ENCODE measurements at places on chromosomes 1 and 21.

DNA sequence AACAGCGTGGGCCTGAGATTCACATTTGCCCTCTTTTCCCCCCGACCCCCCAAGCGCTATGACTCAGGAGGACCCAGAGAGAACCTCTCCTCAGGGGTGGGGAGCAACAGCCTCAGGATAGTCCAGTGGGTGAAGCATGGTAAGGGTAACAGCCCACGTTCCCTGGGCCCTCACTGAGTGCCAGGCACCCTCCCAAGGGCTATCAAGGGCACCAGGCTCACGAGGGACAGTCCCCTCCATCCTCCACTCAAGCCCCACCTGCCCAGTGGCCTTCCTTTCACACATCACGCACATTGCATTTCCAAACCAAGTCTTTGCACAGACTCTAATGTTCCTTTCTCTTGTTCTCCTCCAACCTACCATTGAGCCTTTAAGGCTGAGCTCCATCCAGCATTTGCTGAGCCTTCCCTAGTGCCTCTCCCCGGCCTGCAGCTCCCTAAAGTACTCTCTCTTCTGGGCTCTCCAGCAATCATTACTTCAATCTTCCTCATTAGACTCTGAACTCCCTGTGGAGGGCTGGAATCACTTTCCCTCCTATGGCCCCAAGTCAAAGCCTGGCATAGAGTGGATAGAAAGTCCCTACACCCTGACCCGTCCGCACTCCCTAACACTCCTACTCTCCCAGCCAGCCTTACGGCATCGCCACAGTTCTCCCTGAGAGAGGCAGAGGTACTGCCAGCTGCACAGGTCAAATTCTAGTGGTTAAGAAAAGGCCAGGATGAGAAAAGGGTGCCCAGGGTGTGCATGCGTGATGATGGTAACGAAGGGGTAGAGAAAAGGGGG lies 1.0 kb downstream of the AKR7A2 start:
- DNase-seq, result no peak

DNA sequence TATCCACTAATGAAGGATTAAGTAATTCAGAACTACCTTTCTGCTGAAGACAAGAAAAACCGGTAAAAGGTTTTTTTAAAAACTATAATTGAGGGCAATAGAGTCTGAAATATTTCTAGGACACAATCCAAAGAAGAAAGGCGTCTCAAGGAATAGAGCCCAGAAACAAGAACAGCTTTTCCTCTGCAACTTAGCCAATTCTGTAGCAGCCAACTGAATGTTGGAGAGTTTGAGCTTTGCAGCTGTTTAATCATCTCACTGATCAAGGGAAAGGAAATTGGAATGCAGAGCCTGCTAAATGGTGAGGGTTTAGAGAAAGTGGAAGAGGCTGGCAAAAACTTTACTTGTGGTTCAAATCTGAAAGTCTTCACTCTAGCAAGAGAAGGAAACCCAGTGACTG lies 818.9 kb downstream of the KCNT2 start:
- no peak for DNase-seq

DNA sequence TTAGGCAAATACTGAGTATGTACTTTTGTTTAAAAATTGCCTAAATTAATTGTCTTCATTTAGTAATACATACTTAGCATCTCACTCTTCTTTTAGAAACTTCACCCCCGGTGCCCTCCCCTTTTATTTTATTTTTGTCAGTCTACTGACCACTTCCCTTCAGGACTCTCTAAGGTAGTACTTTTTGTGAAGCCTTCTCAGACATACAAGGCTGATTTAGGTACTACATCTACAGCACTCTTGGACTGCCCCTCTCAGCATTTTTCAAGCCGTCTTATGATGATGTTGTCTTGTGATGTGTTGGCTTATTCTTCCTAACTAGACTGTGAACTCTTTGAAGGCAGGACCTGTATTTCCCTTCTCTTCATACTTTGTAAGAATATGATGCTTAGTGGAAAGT lies 24.7 kb downstream of the RPS6KC1 start:
- DNase-seq, result no peak

- no peak for DNase-seq
Observed at GRCh38 chr1:244065960-244066388, 14.9 kb downstream of the ZBTB18 start.

DNA sequence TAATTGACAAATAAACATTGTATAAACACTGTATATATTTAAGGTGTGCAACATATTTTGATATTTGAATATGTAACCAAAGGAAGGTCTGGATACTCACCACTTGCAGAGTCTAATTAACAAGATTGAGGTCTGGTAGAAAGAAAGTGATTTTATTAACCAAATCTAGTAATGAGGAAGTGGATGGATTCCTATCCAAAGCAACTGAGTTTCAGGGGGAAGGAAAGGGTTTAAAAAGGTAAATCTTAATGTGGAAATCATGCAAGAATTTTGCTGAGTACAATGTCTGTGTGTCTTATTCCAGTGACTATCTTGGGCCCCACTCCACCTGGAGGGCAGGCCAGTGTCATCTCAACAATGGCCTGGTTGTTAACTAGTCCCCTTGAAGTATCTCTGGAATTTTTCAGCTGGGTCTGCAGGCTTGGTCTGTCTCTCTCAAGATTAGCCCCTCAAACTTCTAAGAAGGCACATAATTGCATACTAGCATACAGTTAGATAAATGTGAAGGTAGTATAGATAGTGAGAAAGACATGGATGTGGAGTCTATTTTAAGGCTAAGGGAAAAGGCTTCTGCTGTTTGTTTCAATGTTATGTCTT lies 262.7 kb upstream of the RGS18 start:
- DNase-seq, result no peak

- no peak for DNase-seq
Observed at GRCh38 chr1:53094533-53094919, 32.5 kb downstream of the PODN start.

DNA sequence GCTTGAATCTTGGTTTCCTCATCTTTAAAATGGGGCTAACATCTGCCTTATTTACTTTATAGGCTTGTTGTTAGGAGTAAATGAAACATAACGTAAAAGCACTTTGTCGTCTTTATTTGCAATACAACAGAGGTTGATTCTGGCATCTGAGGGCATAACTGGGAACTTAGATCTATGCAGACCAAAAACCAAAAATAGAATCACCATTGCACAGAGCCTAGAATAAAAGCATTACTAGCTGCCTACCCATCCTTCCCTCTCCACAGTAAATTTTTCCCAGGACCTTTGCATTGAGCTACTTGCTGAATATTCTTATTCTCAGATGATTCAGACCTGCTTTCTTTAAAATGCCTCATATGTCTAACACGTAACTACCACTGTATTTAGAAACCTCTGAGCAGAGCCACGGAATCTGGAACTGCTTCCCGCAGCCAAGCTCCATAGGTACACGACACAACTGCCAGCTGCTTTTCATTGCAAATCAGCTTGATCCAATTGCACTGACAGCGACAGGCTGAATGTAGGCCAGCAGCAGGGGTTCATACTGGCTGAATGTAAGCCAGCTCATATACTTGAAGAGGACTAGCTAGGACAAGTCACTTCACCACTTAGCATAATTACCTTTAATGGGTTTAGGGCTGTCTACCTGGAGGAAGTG lies 33.2 kb upstream of the SERBP1 start:
- no peak for DNase-seq

DNA sequence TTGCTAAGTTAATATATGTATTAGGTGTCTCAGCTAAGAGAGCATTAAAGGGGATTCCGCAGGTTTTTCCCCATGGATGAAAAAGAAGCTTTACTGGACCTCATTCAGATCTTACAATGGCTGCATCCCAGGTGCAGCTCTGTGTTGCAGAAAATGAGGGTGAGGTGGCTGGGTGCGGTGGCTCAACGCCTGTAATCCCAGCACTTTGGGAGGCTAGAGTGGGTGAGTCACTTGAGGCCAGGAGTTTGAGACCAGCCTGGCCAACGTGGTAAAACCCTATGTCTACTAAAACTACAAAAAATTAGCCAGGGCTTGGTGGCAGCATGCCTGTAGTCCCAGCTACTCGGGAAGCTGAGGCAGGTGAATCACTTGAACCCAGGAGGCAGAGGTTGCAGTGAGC lies 58.5 kb upstream of the MORC3 start:
- no peak for DNase-seq

- DNase-seq, result peak; percentile 89
Observed at GRCh38 chr1:45750298-45751038, at the start of gene IPP. Gene IPP, minus strand, starts transcription at chr1:45750653. Its CDS starts 4,242 bp downstream, at chr1:45746411.

GRCh38 chr1:18895317-18895716 lies 7.0 kb downstream of the ALDH4A1 start:
- DNase-seq, result no peak

- DNase-seq, result no peak
Observed at GRCh38 chr1:217014066-217014465, 290.8 kb upstream of the ESRRG start.

DNA sequence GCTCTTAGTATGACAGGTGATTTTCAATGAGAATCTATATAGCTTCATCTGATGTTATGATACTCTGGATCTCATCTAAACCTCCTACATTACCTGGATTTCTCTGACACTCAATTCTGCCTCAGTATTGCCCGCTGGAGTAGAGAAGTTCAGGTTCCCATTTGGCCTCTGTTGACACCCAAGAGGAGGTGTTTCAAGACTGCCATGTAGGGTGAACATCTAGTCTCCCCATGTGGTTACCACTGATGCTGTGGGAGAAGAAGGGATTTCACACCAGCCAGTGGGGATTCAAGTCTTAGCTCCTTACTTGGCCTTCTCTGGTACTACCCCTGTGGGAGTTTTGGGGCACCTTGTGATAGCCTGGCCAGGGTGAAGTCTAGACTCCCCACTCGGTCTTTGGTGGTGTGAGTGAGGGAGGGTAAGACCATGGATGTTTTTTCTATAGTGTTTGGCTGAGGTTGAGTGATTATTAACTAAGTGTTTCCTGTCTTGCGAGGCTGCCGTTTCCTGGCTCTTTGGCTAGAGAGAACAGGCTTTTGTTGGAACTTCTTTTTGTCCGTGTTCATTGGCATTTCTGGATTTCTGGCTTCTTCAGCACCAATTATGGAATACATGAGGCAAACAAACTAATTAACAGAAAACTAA lies 90.7 kb downstream of the RHOU start:
- no peak for DNase-seq

- no peak for DNase-seq
Observed at GRCh38 chr1:13830616-13831280, 130.8 kb downstream of the PRDM2 start.

DNA sequence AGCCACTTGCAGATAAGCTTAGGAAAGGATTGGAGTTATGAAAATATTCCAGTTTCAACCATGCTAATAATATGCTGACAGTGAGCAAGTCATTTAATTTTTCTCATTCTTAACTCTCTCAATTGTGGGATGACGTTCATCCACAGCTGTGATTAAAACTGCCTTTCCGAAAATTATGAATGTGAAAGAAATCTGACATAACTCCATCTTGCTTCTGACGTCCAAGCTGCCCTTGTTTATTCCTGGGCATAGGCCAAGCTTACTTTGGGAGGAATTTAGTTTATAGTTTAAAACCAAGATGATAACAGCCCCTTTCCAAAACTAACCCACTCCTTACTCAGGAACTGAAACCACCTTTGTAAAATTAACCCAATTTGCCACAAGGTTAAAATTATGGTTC lies 11.0 kb upstream of the RGS18 start:
- DNase-seq, result no peak

DNA sequence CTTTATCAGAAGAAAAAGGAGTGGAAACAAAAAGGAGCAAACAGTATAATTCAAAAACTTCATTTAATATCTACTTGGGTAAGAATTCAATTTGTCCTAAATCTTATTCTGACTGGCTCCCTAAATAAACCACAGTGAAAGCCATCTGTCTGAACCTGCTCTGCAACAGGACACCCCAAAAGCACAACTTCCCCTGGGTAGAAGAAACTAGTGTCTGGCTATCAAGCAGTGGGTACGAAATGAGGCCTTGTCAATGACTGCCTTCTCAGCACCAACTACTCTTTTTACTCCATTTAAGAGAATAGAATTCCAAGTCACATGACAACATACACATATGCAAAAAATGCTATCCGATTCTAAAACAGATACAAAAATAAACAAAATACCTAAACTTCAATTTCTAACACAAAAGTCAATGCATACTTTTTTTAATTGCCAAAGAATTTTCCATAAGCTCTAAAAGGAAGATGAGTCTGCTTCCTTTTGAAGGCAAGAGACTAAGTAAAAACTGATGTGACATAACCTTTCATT lies 206.8 kb downstream of the SLC45A1 start:
- no peak for DNase-seq

DNA sequence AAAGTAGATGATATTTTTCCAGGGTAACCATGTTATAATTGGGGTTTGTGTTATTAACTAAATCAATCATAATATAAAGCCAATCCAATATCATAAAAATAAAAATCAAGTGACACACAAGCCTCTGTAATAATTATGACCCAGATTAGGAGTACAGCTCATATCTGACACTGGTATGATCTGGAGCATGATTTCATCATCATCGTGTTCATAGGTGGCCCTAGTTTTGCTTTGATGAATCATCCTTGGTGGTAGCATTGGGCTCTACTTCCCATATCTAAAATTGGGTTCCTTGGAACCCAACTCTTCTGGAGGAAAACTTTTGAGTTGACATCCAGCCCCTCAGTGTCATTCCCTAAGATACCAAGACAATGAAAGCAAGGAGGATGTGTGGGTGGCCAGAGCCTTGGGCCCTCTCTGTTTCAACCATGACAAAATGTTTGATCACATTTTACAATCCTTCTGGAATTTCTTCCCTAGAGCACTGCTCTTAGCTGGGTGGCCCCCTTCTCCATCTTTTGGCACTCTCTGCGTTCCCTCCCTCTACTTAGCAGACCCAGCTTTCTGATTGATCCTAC lies 37.0 kb upstream of the ENAH start:
- no peak for DNase-seq

DNA sequence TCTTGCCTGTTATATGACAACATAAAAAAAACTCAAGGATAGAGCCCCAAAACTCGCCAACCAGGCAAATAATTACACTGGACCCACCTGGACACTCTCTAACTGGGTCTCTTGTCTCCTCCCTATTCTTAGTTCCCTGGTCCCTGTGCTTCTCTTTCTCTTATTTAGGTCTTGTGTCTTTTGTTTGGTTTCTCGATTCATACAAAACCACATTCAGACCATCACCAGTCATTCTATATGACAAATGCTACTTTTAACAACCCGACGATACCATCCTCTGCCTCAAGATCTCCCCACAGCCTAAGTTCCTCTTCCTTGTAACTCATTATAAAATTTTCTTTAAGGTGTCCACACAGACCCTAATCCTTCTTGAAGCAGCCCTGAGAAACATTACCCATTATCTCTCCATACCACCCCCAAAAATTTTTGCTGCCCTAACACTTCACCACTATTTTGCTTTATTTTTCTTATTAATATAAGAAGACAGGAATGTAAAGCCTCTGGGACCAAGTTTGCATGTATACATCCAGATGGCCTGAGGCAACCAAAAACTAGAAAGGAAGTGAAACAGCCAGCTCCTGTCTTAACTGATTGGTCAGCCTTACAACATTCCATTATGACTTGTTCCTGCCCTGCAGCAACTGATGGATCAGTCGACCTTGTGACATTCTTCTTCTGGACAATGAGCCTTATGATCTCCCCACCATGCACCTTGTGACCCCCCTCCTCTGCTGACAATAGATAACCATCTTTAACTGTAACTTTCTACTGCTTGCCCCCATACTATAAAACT lies 638.2 kb downstream of the AMY1C start:
- no peak for DNase-seq

GRCh38 chr1:210653771-210654170 lies 325.1 kb downstream of the HHAT start:
- DNase-seq, result no peak
